ENCODE measurements at places on chromosomes 16 and 17.

DNA sequence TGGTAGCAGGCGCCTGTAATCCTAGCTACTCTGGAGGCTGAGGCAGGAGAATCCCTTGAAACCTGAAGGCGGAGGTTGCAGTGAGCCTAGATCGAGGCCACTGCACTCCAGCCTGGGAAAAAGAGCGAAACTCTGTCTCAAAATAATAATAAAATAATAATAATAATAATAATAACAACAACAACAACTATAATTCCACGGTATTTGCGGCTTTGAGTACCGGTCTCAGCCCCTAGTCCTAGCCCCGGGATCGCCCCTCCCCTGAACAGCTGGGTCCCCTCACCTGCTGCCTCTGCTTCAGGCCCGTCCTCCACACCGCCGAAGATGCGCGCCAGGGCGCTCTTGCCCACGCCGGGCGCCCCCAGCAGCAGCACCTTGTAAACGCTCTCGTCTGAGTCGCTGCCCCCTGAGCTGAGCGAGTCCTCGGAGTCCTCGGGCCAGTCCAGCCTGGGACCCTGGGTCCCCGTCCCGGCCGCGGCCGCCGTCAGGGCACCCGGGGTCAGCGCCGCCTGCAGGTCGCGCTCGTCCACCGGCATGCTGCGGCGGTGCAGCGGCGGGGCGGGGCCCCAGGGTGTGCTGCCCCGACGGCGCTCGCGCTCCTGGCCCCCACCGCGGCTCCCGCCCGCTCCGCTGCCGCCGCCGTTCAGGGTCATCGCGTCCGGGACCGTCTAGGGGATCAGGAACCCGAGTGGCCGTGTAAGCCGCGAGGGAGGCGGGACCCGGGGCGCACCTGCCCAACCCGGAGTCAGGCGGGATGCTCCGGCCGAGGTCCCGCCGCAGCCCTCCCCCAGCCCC is 611 bp downstream of the RRAD start:
- H3K27me3 ChIP-seq: peaks cover 10% of the 10 kb centered on the region
- H3K27ac ChIP-seq: no peak overlapping the region
- H3K36me3 ChIP-seq: no peaks in the 10 kb centered on the region
- no peak for DNase-seq
- peaks cover 27% of the 10 kb centered on the region for H3K4me1 ChIP-seq

DNA sequence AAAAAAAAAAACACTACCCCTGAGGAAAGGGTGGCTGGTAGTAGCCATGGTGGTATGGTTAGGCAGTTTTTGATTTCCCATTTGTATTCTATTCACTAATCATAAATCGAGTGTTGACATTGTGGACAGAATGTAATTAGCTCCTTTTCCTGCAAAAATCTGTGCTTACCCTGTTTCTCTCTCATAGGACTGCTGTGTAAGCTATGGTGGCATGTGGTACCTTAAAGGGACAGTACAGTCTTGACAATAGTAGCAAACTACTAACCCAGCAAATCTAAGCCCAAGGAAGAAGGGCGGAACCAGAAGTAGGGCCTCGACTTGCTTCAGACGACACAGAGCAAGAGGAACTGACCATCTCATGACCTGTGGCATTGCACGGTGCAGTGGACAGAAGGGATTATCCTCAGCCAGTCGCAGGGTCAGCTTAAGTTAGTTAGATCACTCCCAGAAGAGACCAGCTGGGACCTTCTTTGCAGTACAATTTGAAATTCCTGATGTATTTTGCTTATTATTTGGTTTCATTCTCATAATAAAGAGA is 36.3 kb downstream of the POLR3E start:
- H3K4me1 ChIP-seq: peaks cover 5% of the 10 kb centered on the region
- H3K27me3 ChIP-seq: no peaks in the 10 kb centered on the region
- peak overlapping the region; percentile 20 for H3K27ac ChIP-seq
- peaks cover 43% of the 10 kb centered on the region for H3K36me3 ChIP-seq
- no peak for DNase-seq

- H3K4me1 ChIP-seq: no peaks in the 10 kb centered on the region
- no peaks in the 10 kb centered on the region for H3K36me3 ChIP-seq
- H3K4me3 ChIP-seq: no peak overlapping the region
- no peak for DNase-seq
Measured at GRCh38 chr17:34606763-34607162, 27.4 kb downstream of the TMEM132E start.

DNA sequence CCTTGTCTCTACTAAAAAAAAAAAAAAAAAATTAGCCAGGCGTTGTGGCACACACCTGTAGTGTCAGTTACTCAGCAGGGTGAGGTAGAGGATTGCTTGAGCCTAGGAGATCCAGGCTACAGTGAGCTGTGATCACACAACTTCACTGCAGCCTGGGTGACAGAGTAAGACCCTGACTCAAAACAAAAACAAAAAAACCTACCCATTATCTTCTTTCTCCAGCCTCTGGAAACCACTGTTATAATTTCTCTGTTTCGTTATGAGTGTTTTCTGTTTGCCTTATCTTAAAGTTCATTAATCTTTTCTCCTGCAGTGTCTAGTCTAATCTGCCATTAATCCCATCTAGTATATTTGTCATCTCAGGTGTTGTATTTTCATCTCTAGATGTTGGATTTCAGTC is 18.6 kb upstream of the CLTC start:
- no peak overlapping the region for H3K27ac ChIP-seq
- no peaks in the 10 kb centered on the region for H3K27me3 ChIP-seq
- no peak overlapping the region for H3K4me3 ChIP-seq
- no peaks in the 10 kb centered on the region for H3K4me1 ChIP-seq

- peaks cover 11% of the 10 kb centered on the region for H3K36me3 ChIP-seq
- H3K4me3 ChIP-seq: no peak overlapping the region
- peak; percentile 70 for DNase-seq
Measured at GRCh38 chr16:68972720-68973119, 129.4 kb downstream of the TANGO6 start.

- H3K27ac ChIP-seq: no peak within 1 kb of the TSS
- H3K4me1 ChIP-seq: no peaks in the 10 kb centered on the region
Measured at GRCh38 chr17:73644145-73645049, at the start of gene SDK2. Gene SDK2 (minus strand): TSS chr17:73644445. CDS start chr17:73644088, 357 bp downstream.

DNA sequence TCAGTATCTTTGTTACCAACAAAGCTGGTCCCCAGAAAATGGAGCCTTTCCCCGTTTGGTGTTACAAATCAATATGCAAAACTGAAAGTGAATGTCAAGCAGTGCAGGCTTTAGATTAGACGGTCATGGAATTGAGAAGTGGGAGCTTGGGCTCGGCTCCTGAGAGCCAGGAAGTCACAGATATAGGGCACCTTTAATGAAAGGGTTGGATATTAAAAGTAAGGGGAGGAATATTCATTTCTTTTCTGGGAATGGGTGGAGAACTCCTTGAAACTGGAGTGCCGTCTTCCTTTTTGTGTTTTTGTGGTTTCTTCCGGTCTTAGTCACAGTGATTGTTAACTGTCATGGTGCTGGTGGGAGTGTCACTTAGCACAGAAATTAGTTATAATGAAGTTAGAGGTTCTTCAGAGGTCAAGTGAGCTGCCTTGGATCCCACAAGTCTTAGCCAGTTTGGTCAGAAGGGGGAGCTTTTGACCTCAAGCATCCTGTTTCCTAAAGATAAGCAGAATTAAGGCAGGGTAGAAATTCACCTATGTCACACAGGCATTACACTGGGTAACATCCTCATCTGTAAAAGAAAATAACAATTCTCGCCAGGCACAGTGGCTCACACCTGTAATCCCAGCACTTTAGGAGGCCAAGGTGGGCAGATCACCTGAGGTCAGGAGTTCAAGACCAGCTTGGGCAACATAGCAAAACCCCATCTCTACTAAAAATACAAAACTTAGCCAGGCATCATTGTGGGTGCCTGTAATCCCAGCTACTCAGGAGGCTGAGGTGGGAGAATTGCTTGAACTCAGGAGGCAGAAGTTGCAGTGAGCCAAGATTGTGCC is 9.6 kb upstream of the EIF1 start:
- H3K36me3 ChIP-seq: no peaks in the 10 kb centered on the region
- peak overlapping the region; percentile 28 for H3K4me3 ChIP-seq
- DNase-seq: peak; percentile 28
- H3K27me3 ChIP-seq: peaks cover 12% of the 10 kb centered on the region

DNA sequence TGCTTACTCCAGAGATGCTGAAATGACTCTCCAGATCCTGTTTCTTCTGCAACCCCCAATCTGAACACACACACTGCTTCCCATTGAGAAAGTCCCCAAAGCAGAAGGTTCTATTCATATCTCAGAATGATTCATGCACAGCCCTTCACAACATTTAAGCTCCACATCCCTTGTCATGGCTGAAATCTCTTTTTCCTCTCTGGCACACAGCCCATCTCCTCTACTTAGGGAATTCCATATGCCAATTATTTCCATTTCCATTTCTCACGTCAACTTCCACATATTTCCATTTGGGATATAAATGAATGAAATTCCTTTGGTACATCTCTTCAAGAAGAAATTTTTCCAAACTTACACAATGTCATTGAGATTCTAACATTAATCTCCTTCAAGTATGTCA is 119.6 kb downstream of the CDH11 start:
- H3K4me1 ChIP-seq: no peaks in the 10 kb centered on the region
- peak; percentile 91 for DNase-seq
- no peak overlapping the region for H3K27ac ChIP-seq

GRCh38 chr17:9087921-9088320 is 66.6 kb downstream of the NTN1 start:
- no peaks in the 10 kb centered on the region for H3K36me3 ChIP-seq
- H3K4me3 ChIP-seq: no peak overlapping the region
- H3K4me1 ChIP-seq: no peaks in the 10 kb centered on the region
- H3K27ac ChIP-seq: no peak overlapping the region

GRCh38 chr17:81621494-81622130 is 15.3 kb downstream of the NPLOC4 start:
- no peaks in the 10 kb centered on the region for H3K4me1 ChIP-seq
- no peak overlapping the region for H3K4me3 ChIP-seq
- DNase-seq: no peak
- H3K36me3 ChIP-seq: peaks cover 52% of the 10 kb centered on the region
- no peaks in the 10 kb centered on the region for H3K27me3 ChIP-seq
- no peak overlapping the region for H3K27ac ChIP-seq

DNA sequence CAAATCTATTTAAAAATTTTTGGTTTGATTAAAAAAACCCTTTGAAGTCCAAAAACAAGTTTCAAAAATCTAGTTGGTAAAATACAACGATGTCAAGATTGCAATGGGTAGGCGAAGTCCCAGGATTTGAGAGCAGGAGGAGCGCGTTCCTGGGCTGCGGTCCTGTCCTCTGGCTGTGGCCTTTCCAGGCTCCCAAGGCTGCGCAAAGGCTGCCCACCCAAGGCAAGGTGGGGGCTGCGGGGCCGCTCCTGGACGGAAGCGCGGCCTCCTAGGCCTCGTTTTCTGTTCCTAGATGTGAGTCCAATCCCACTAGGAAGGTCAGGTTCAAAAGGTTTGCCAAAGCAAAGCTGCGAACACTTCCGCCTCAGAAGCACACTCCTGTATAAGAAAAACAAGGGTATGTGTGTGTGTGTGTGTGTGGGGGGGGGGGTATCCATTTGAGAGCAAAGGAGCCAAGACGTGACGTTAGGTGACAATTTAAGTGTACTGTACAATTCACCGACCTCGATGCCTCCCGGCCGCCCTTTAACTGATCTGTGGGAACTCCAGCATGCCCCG is 9.2 kb downstream of the AHSP start:
- H3K4me1 ChIP-seq: no peaks in the 10 kb centered on the region
- H3K4me3 ChIP-seq: no peak overlapping the region
- H3K27me3 ChIP-seq: peaks cover 23% of the 10 kb centered on the region
- no peak for DNase-seq
- no peaks in the 10 kb centered on the region for H3K36me3 ChIP-seq

GRCh38 chr17:47694581-47695428 is 844 bp downstream of the TBKBP1 start:
- H3K27me3 ChIP-seq: no peaks in the 10 kb centered on the region
- peaks cover 11% of the 10 kb centered on the region for H3K4me1 ChIP-seq
- H3K27ac ChIP-seq: no peak overlapping the region
- H3K4me3 ChIP-seq: peak overlapping the region; percentile 85

- peak; percentile 87 for DNase-seq
- no peak overlapping the region for H3K27ac ChIP-seq
- H3K27me3 ChIP-seq: no peaks in the 10 kb centered on the region
- no peak overlapping the region for H3K4me3 ChIP-seq
- H3K4me1 ChIP-seq: peaks cover 10% of the 10 kb centered on the region
Measured at GRCh38 chr17:60372790-60373483, 19.0 kb downstream of the USP32 start.

GRCh38 chr17:78224231-78225087 is 7.0 kb upstream of the TMEM235 start:
- H3K4me1 ChIP-seq: no peaks in the 10 kb centered on the region
- no peak for DNase-seq
- no peak overlapping the region for H3K4me3 ChIP-seq
- H3K27me3 ChIP-seq: no peaks in the 10 kb centered on the region
- H3K36me3 ChIP-seq: peaks cover 3% of the 10 kb centered on the region

- DNase-seq: no peak
- no peak overlapping the region for H3K27ac ChIP-seq
- H3K4me1 ChIP-seq: no peaks in the 10 kb centered on the region
Measured at GRCh38 chr16:57432989-57433388, 14.2 kb downstream of the CIAPIN1 start.

DNA sequence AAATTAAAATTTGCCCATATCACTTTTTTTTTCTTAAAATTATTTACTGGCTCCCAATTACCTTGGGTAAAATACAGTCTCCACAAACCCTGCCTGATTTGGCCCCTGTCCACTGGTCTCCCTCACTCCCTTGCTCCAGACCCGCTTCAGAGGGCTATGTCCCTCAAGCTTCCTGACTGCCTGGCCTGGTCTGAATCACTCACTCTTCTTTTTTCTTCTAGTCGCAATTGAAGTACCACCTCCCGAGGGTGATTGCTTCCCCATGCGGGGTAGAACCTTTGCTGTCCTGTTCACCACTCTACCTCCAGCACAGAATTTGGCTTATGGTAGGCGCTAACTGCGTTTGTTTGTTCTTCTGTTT is 598 bp upstream of the PGAP3 start:
- DNase-seq: peak; percentile 14
- no peaks in the 10 kb centered on the region for H3K27me3 ChIP-seq
- peaks cover 6% of the 10 kb centered on the region for H3K36me3 ChIP-seq
- H3K27ac ChIP-seq: peak overlapping the region; percentile 6

- no peak overlapping the region for H3K4me3 ChIP-seq
- H3K36me3 ChIP-seq: peaks cover 15% of the 10 kb centered on the region
- H3K27me3 ChIP-seq: no peaks in the 10 kb centered on the region
- H3K27ac ChIP-seq: no peak overlapping the region
Measured at GRCh38 chr17:17872547-17873345, 36.0 kb upstream of the SREBF1 start.

GRCh38 chr17:77442976-77443747 is 302.4 kb downstream of the SEC14L1 start:
- H3K4me3 ChIP-seq: no peak overlapping the region
- H3K4me1 ChIP-seq: peaks cover 48% of the 10 kb centered on the region
- H3K27ac ChIP-seq: no peak overlapping the region
- peaks cover 5% of the 10 kb centered on the region for H3K36me3 ChIP-seq
- no peaks in the 10 kb centered on the region for H3K27me3 ChIP-seq
- no peak for DNase-seq

DNA sequence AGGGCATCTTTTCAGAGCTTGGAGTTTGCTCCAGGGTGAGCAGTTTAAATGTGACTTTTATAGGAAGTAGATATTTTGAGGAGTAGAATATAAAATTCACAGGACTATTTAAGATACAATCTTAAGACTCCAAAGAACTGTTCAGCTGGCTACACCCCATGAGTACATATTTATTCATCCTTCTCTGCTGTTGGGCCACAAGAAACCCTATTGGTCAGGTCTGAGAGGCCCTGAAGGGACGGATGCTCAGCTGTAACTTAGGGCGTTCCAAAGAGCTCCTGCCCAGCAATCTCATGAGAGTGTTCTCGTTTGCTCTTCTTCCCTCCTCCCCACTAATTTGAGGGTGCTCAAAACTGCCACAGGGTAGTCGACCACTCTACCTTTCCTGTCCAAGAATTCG is 7.3 kb downstream of the ST6GALNAC2 start:
- no peak overlapping the region for H3K4me3 ChIP-seq
- no peaks in the 10 kb centered on the region for H3K36me3 ChIP-seq
- H3K4me1 ChIP-seq: peaks cover 2% of the 10 kb centered on the region
- no peak overlapping the region for H3K27ac ChIP-seq

Measured in IMR-90 (cell line).